ENCODE measurements at places on chromosomes 3 and 15.

DNA sequence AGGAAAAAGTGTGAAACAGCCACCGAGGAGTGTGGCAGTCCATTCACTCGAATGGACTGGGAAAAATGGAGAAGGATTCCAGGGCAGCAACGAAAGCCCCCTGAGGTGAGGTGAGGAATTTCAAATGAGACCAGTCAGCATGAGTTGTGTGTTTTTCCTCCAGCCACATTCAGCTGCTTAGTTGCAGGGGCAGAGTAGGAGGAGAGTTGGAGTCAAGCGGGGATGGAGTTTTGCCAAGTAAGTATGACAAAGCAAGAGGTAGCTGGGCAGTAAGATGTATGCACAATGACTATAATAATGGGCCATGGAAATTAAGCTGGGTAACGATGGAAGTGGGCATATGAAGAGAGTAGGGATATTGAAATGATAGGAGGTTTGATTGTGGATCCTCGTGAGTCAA, 64.4 kb downstream of the CCDC54 start:
- DNase-seq: no peak

GRCh38 chr3:39447637-39448483, 19.6 kb upstream of the MOBP start:
- DNase-seq: peak; percentile 59

DNA sequence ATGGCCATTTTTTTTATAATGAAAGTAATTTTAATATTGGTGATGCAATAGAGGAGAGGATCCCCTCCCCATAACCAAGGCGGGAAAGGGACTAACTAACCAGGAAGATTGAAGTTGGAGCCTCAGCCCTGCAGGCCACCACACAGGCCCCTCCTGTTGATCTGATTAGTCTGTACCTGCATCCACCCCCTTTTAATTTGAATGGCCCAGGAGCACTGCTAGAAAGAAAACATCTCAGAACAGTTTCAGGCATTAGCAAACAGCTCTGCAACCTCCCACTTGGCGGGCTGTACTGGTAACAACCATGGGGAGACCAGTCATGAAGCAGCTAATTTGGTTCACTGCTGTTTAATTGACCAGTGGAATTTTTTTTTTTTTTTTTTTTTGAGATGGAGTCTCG, 10.3 kb downstream of the CAV3 start:
- no peak for DNase-seq

DNA sequence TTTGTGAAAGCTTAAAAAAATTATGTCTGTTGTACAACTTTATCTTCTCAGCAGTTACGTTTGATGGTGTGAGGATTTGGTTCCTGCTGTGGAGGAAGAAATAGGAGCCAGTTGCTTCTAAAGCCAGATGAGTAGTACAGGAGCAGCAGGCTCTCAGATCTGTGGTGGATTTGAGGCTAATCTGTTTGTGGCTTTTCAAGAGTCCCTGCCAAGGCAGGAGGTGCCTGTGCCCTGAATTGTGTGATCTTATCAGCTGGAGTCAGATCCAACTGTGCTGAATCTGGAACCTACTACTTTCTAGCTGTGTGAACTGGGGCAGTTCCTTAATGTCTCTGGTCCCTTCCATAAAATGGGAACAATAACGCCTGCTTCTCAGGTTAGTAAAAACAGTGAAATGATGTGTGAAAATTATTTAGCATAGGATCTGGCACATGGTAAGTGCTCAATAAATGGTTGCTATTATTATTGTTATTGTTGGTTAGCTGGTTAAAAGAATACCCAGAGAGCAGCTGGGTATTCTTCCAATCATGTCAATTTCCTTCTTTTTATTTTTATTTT, 7.7 kb downstream of the CLDN11 start:
- DNase-seq: no peak

DNA sequence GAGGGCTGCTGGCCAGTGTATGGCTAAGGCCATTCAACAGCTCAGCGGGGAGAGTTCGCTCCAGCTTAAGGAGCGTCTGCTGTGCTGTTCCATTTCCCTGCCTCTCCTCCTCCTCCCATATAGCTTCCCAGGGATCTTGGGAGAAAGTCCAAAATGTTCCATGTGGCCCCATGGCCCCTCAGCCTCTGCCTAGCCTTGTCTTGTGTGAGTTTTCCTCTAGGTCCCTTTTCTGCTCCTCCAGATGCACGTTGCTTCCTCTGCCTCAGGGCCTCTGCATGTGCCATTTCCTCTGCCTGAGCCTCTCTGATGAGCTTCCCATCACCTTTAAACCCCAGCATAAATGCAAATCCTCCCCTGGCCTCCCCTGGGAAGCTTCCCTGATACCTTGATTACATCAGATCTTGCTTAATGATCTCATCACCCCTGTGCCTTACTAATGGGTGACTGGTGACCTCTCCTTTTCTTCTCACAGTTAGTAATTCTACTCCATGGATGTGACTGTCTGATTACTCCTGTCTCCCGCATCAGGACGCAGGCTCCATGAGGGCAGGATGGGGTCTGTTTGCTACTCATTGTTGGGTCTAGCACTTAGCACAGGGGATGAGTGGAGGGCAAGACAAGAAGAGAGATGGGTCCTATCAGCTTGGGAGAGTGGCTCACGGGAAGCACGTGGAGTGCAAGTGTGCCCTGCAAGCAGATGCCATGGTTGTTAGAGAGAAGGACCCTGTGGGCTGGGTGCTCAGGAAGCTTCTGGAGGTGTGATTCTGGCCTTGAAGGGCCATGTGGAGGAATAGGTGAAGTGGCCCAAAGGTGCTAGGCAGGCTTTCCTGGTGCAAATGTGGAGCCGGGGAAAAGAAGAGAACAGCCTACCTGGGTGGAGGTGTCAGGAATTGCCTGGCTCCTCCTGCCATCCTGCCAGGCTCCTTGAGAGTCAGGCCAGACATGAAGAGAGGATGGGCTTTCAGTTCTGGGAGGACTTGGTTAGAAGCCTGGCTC, 23.8 kb downstream of the ITGA11 start:
- no peak for DNase-seq
